SK-N-SH treated with all-trans-retinoic acid at 6 μM for 48 hours (cell line): ENCODE measurements at places on chromosomes 5 and 9.
A peak's percentile ranks its signal among the peaks of the same experiment; 100 is the strongest.

DNA sequence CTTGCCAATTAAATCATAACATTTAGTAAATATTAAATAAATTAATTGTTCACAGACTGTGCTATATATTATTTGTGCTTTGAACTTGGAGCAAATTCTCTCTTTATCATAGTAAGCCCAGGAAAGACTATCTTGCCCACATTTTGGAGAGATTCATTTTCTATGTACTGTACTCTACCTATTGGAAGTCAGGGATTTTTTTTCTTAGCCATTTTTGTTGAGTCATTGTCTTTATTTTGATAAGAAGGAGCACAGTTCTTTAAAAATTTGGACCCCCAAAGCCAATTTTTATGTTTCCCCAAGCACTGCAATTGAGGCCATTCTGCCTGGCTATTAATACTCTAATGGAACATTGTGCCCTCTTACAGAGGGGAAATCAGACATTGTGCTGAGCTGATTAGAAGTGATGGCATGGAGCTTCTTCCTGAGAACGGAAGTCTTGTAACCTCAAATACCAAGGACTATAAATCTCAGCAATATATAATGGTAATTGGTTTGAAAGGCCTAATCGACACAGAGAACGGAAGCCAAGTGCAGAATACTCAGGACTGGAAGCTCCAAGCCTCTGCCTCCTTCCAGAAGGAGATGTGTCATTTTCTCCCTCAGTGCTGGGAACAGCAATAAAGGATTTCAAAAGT is 188.8 kb upstream of the PAPPA start:
- peak; percentile 97 for ATAC-seq

- ATAC-seq = no peak
Measured at GRCh38 chr9:2800394-2801179, 43.3 kb downstream of the PUM3 start.

DNA sequence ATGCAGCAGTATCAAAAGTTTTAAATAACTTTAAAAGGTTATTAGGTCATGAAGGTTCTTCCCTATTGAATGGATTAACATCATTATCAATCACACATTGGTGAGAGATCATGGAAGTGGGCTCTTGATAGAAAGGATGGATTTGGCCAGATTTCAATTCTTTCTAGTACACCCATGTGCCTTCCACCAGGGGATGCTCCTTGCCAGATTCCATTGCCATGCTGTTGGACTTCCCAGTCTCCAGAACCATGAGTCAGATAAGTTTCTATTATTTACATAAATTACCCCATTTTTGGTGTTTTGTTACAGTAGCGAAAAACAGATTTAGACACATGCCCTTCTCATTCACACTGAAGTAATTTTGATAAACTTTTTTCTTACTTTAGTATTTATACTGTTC is 1010.6 kb upstream of the C9orf72 start:
- no peak for ATAC-seq

DNA sequence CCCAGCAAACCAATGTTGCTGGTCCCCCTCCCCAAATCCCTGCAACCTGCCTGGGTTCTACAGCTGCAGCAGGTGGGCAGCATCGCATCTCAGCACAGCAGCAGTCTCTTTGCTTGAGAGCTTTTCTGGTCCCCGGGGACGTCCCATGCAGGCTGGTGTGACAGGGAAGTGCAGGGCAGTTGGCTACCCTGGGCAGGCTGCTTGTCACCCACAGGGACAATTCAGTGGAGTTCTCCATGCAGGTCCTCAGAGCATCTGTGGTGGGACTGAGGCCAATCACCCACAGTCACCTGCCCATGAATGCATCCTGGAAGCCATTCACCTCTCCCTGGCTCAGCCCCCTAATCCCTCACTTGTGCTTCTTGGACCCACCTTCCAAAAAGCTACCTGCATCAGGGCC is 43.9 kb upstream of the SEMA4D start:
- ATAC-seq = no peak

GRCh38 chr5:119284031-119284430 is 71.8 kb upstream of the TNFAIP8 start:
- no peak for ATAC-seq

- no peak for ATAC-seq
Measured at GRCh38 chr9:132752877-132753592, 82.8 kb downstream of the GTF3C4 start.

- ATAC-seq = no peak
Measured at GRCh38 chr5:173752653-173753052, 135.5 kb upstream of the CPEB4 start.

- ATAC-seq = no peak
Measured at GRCh38 chr9:10411272-10411671, 201.5 kb downstream of the PTPRD start.

DNA sequence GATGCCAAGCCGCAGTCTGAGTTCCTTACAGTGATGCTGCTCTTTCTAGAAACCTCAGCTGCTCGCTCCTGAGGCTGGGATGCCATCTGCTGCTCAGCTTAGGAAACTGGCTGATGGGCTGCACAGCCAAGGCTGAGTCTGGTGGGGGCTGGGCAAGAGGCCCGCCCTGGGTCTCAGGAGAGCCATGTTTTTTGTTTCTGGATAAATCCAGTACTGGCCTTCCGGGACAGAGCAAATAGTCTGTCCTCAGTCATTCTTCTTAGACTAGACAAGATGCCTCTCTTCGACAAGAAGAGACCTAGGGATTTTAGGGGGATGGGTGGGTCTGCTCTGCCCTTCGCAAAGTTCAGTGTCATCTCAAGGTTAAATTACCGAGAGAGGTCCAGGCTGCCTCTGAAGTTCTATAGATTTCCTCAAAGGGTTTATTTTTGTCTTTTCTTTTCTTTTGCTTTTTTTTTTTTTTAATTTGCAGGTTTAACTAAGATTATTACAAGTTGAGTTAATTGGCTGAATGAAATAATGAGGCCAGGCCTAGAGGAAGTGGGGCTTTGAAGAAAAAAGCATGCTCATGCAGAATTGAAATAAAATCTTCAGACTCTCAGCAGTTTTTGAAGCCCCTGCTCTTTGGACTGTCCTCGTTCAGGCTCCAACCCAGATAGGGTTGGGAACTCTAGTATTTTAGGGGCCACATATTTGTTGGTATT is 30.6 kb upstream of the MATR3 start:
- ATAC-seq = peak; percentile 100

GRCh38 chr5:17769277-17769676 is 135.0 kb downstream of the TAF11L14 start:
- no peak for ATAC-seq

GRCh38 chr9:124267271-124267807 is 9.6 kb downstream of the NEK6 start:
- peak; percentile 88 for ATAC-seq

GRCh38 chr9:127862075-127863011 is 7.9 kb upstream of the ENG start:
- no peak for ATAC-seq

DNA sequence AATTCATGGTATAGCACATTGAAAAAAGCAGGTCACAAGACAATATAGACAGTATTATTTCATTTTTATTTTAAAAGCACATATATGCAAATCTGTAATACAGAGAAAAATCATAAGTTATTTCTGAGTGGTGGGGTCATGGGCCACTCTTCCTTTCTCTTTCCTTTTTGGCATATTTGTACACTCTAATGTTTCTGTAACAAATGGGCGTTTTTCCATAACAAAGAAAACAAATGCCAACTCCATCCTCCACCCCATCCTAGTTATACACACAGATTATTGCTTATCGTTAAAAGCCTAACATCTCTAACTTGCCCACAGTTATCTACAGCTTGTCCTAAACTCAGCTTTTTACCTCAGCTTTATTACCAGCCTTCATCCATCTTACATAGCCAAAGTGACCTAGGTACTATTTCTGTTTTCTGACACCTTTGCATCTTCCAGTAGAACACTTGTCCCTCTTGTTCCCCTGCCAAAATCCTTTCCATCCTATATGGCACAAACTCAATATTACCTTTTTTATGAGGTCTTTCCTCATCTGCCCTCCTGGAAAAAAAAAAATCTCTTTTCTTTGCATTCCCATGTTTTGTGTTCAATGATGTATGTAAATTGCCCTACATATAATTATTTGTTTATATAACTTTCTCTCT is 4.1 kb downstream of the KIAA0825 start:
- no peak for ATAC-seq
